Activated T-helper 1 cell treated with anti-CD3 and anti-CD28 coated beads, Interleukin-12 subunit alpha, Interleukin-12 subunit beta, Interleukin-2, Interleukin-4 antibody, amounts not matched to agents 30 ng/mL and 10 ng/mL and 1 ng/mL, durations not matched to agents 14 hours and 24 hours and 36 hours (primary cell): ENCODE measurements at places on chromosomes 11 and 22. TPM values are rescaled to one million over a fixed set of nuclear protein-coding genes. Genes with fewer than 3 reads are reported as not detected.

ENTHD1 gene
- total RNA-seq = 0.08 and 0.20 TPM in 2 replicates

PNPLA3 gene
- 0.86 and 1.6 TPM in 2 replicates for total RNA-seq

RHOD gene
- 0.39 and 0.44 TPM in 2 replicates for total RNA-seq

CD3D gene
- total RNA-seq = 486 and 491 TPM in 2 replicates

PRRG4 gene
- total RNA-seq = 0.83 and 0.91 TPM in 2 replicates

NNMT gene
- not detected in 2 replicates for total RNA-seq

VSIG10L2 gene
- not detected in 2 replicates for total RNA-seq

ABCC8 gene
- total RNA-seq = 0.31 TPM in 1 of 2 replicates, not detected in the other

ISX gene
- total RNA-seq = not detected in 2 replicates
